ENCODE measurements at places on chromosomes 2 and 18. TPM values are rescaled to one million over a fixed set of nuclear protein-coding genes. Genes with fewer than 3 reads are reported as not detected.

KCNIP3 gene
- polyA plus RNA-seq, result 7.8 TPM

KCNS3 gene
- 10.3 TPM for polyA plus RNA-seq

MERTK gene
- polyA plus RNA-seq, result 4.7 TPM

NEUROD1 gene
- 0.19 TPM for polyA plus RNA-seq

CHST9 gene
- polyA plus RNA-seq, result 0.26 TPM

ENOSF1 gene
- 20.5 TPM for polyA plus RNA-seq

GIGYF2 gene
- polyA plus RNA-seq, result 44.3 TPM

ERCC3 gene
- 41.9 TPM for polyA plus RNA-seq

KCNE4 gene
- 4.7 TPM for polyA plus RNA-seq

ALK gene
- polyA plus RNA-seq, result 0.08 TPM

ANO7 gene
- 1.1 TPM for polyA plus RNA-seq

GULP1 gene
- polyA plus RNA-seq, result 20.1 TPM

DHRS9 gene
- polyA plus RNA-seq, result 0.33 TPM

NR4A2 gene
- polyA plus RNA-seq, result 2.7 TPM

NAB1 gene
- 44.0 TPM for polyA plus RNA-seq

VIL1 gene
- not detected for polyA plus RNA-seq

IL1R1 gene
- 13.3 TPM for polyA plus RNA-seq

DSG3 gene
- polyA plus RNA-seq, result not detected

SERPINB11 gene
- polyA plus RNA-seq, result not detected

SOWAHC gene
- polyA plus RNA-seq, result 6.7 TPM

REG3A gene
- polyA plus RNA-seq, result not detected

INSIG2 gene
- polyA plus RNA-seq, result 18.4 TPM

ALS2 gene
- polyA plus RNA-seq, result 16.3 TPM

ZBTB7C gene
- polyA plus RNA-seq, result 5.1 TPM

IL1R2 gene
- 0.17 TPM for polyA plus RNA-seq

RBKS gene
- polyA plus RNA-seq, result 1.4 TPM

AGXT gene
- not detected for polyA plus RNA-seq

CAVIN2 gene
- polyA plus RNA-seq, result 30.8 TPM

BMP10 gene
- not detected for polyA plus RNA-seq

DSG4 gene
- polyA plus RNA-seq, result not detected

HOXD9 gene
- polyA plus RNA-seq, result 1.8 TPM

SLC25A52 gene
- polyA plus RNA-seq, result 0.43 TPM

COL3A1 gene
- 6,172 TPM for polyA plus RNA-seq

PROKR1 gene
- polyA plus RNA-seq, result 2.6 TPM

SH3RF3 gene
- polyA plus RNA-seq, result 5.3 TPM

MYCN gene
- polyA plus RNA-seq, result 9.2 TPM

KYNU gene
- 0.80 TPM for polyA plus RNA-seq

PLEKHH2 gene
- 3.7 TPM for polyA plus RNA-seq

GPR155 gene
- polyA plus RNA-seq, result 3.0 TPM

PTPRN gene
- 0.15 TPM for polyA plus RNA-seq

RBMS1 gene
- polyA plus RNA-seq, result 61.7 TPM

ACVR1C gene
- 0.14 TPM for polyA plus RNA-seq

MC2R gene
- 0.07 TPM for polyA plus RNA-seq

CCDC102B gene
- 8.2 TPM for polyA plus RNA-seq
